ENCODE measurements at places on chromosomes 16 and 17.

DNA sequence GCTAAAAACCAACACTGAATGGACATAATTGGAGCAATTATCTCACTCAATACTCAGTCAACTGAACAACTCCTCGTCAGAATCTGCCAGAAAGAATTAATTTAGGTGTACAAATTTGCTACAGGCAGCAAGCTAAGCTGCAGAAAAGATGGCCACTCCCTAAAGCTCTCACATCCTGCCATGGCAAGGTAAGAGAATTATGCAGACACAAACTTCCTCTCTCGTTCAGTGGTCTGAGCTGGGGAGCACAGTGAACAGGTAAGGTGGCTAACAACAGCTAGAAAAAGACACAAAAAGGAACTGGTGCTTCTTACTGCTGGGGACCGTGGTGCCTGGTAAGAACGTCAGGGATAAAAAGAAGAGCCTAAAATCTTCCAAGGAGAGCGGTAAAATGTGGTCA is 74.9 kb upstream of the BCAR1 start:
- no peak for DNase-seq

DNA sequence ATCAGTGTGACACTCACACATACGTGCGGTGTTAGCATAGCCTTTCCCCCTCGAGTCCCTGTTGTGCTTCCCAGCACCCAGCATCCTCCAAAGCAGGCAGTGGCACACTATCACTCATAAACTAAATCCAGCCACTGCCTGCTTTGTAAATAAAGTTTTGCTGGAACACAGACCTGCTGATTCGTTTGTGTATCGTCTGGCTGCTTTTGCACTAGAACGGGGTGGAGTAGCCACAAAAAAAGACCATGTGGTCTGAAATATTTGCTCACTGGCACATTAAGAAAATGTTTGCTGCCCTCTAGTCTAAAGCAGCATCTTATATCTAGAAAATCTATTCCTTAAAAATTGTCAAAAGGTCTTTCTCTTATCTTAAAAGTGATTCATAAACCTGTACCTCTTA is 341.2 kb upstream of the ZFHX3 start:
- no peak for DNase-seq

DNA sequence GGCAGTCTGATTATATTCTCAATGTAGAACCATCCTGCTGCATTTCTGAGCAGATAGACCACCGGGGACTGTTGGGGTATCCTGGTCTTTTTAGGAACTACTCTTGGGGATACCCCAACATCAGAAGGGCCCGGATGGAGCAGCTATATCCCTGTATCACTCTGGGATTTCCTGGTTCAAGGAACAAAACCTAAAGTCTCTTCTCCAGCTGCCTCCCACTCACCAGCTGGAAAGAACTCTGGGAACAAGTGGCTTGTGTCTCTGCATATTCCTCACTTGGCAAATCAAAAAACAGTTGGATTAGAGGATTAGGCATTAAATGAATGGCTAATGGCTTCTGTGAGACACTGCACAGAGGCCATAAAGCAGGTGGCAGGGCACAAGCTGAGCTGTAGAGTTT is 62.3 kb upstream of the HS3ST2 start:
- no peak for DNase-seq

DNA sequence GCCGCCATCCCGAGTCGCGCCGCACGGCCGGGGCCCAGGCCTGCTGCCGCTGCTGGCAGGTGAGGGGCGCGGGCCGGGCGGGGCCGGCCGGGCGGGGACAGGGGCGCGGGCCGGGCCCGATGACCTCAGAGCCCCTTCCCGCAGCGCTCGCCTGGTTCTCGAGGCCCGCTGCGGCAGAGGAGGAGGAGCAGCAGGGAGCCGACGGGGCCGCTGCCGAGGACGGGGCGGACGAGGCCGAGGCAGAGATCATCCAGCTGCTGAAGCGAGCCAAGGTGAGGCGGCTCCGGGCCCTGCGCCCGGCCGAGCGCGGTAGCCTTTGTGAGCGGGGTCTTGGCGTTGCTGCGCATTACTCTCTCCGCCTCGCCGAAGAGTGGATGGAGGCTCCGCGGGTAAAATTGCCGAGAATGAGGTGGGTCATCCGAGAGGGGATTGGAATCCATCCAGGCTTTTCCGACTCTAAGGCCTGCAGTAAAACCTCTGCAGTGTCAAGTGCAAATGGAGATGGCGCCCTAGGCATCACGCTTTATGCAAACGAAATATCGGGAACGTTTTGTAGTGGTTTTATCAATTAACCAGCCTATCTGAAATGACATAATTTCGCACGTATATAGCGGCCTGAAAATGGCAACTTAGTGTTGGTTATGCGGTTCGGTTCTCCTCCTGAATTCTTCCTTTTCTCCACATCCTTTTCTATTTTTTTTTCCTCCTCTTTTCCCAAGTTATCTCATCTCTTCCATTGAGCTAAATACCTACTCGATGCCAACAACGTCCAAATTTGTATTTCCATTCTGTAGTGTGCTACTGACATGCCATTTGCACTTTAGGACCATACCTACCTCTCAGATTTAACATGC is 577 bp downstream of the TTC19 start:
- DNase-seq, result peak; percentile 52

DNA sequence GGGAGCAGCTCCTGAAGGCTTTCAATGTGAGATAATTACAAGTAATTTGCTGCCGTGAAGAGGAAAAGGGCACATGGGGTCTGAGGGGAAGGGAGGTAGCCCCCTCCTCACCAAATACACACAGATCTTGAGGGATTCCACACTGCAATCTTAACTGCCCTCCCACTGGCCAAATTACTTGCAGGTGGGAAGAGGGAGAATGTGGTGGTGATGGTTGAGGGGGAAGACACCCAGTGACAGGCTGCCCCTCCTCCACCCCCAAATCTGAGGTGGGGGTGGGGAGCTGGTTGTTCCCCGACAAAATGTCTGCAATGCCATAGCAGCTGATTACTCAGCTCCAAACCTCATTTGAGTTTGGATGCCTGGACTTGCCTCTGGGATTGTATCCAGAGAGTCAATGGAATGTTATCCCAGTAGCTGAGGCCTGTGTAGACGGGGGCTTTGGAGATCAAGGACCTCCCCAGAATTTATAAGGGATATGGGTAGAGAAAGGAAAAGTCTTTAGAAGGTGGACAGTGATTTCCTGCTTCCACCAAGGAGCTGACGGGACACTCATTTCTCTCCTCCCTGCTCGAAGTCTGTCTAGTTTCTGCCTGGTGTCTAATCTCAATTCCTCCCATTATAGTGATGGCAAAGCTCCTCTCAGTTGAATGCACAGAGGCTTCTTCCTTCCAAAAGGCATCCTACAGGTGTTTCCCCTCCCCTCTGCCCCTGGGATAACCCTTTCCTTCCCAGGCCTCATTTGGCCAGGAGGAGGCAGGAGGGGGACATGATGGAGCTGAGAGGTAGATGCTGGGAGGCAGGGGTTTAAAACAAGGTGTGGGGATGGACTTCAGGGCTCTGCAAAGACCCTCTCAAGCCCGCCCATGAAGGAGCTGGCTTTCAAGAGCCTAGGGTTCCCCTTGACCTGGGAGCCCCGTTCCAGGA is 8.7 kb downstream of the DLX4 start:
- DNase-seq, result no peak

DNA sequence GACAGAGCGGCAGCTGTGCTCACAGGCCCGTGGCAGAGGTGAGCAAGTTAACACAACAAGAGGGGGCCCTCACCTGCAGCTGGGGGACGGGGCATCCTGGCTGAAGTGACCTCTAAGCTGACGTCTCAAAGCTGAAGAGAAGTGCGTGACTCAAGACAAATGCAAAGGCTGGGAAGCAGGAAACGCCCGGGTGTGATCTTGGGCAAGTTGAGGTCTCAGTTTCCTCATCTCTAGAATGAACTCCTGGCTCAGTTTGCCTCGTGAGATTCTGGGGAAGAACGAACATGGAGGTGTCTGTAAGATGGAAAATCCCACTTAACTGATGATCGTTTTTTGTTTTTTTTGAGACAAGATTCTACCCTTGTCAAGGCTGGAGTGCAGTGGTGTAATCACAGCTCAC is 40.1 kb upstream of the C1QL1 start:
- DNase-seq, result no peak

DNA sequence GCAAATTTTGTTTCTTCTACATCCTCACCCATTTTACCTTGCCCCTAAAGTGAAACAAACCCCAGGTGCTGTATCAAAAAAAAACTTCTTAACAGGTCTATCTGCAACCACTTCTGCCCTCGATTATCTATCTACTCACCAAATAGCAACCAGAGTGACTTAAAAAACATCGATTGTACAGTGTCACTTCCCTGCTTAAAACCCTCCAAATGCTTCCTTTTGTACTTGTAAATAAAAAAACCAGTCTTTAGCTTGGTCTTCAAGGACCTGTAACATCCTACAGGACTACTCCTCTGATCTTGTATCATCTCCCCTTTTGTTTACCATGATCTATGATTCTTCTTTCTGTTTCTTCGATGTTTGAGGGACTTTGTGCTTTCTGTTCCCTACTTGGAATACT is 82.7 kb upstream of the CORO6 start:
- DNase-seq, result no peak

GRCh38 chr17:64130559-64131001 is 636 bp upstream of the ERN1 start:
- DNase-seq, result peak; percentile 76

DNA sequence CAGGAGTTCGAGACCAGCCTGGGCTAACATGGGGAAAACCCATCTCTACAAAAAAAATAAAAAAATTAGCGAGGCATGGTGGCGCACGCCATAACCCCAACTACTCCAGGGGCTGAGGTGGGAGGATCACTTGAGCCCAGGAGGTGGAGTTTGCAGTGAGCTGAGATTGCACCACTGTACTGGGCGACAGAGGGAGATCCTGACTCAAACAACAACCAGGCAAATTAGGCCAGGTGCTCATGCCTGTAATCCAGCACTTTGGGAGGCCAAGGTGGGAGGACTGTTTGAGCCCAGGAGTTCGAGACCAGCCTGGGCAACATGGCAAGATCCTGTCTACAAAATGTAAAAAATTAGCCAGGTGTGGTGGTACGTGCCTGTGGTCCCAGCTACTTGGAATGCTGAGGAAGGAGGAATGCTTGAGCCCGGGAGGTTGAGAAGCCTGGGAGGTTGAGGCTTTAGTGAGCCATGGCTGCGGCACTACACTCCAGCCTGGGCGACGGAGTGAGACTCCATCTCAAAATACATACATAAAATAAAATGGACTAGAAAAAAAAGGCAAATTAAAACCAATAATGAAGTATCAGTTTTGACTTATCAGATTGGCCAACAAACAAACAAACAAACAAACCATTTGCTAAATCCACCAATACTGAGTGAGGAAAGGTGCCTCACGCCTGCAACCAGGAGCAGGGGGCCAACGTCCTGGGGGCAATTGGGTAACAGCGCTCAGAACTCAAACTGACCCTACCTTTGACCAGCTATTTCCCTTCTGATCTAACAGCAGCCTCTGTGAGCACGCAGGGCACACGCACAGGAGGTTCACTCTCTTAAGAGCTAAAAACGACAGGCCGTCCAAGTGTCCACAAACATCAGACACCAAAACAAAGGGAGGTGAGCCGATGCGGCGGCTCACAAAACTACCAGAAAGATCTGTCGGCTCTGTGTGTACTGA is 19.4 kb upstream of the FASN start:
- DNase-seq, result no peak

GRCh38 chr16:11175106-11175786 is 80.8 kb downstream of the SOCS1 start:
- DNase-seq, result no peak

DNA sequence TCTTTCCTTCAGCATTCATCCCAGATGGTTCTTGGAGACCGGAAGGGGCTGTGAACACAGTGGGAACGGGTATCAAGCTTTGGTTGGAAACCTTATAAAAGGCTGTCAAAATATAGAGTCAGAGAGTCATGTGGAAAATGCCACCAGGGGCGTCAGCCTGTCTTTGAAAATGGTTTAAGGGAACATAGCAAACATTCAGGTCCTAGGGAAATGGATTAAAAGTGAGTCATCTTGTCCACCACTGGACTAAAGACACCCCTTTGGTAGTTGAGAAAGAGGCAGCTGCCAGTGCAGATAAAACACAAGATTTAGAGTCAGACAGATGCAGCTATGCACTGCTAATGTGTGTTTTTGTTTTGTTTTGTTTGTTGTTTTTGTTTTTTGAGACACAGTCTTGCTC is 47.8 kb upstream of the BCO1 start:
- no peak for DNase-seq

- DNase-seq, result no peak
Measured at GRCh38 chr16:3292604-3293003, 9.3 kb downstream of the ZNF263 start.

- no peak for DNase-seq
Measured at GRCh38 chr16:12575288-12575687, 228.4 kb downstream of the CPPED1 start.

- no peak for DNase-seq
Measured at GRCh38 chr17:15468126-15468525, 705 bp upstream of the CDRT4 start.

DNA sequence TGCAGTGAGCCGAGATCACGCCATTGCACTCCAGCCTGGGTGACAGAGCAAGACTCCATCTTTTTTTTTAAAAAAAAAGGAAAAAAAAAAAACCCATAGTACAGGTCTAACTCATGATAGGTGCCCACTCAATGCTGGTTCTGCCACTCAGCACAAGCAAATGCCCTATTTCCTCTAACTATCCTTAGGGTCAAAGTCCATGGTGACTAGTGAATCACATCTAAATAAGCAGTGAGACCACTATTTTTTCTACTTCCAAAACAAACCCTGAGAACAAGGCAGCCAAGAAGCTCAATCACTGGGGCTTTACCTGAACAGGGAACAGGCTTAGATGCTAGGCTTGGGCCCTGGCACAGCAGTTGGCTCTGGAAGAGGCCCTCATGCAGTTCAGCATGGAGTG is 3.4 kb downstream of the BLTP2 start:
- DNase-seq, result no peak

GRCh38 chr16:4110065-4110464 is 6.2 kb downstream of the ADCY9 start:
- no peak for DNase-seq

- DNase-seq, result no peak
Measured at GRCh38 chr16:69078073-69078472, 27.4 kb upstream of the HAS3 start.

GRCh38 chr16:66910175-66910940 is 8.3 kb downstream of the CDH16 start:
- DNase-seq, result no peak

DNA sequence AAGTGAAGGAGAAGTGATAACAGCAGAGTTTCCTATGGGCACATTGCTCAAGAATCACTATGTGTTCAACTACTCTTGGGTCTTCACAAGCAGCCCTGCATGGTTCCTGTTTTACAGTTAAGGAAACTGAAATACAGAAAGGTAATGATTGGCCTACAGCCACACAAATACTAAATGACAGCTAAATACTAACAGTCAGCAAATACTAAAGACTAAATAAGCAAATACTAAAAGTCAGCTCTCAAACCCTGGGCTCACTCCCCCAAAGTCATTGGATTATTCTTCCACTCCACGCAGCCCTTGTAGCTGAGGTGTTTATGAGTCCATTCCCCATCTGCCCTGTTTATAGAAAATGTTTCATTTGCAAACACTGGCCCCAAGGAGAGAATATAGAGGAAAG is 372.7 kb upstream of the CDH11 start:
- no peak for DNase-seq
